ENCODE measurements at places on chromosomes 13 and 19.

DNA sequence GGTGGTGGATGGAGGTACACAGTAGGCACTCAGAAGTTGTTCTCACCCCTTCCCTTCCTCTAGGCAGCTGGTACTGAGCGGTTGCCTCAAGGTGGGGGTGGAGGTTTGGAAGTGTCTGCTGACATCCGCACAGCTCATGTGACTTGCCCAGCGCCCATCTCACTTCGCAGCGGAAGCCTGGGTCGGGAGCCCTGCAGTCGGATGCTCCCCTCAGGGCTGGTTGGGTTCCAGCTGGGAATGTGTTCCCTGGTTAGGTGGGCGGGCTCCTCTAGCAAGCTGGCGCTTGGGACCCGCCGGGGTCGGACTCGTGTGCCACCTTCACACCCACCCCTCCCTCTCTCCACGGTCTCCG is 10.2 kb downstream of the PPP1R37 start:
- DNase-seq: no peak

- no peak for DNase-seq
Observed at GRCh38 chr19:41192574-41193429, at the start of gene CYP2S1. CYP2S1 (plus strand) TSS chr19:41193219; CDS start chr19:41193265, 46 bp downstream.

GRCh38 chr13:83065108-83065507 is 817.2 kb downstream of the SLITRK1 start:
- DNase-seq: no peak

DNA sequence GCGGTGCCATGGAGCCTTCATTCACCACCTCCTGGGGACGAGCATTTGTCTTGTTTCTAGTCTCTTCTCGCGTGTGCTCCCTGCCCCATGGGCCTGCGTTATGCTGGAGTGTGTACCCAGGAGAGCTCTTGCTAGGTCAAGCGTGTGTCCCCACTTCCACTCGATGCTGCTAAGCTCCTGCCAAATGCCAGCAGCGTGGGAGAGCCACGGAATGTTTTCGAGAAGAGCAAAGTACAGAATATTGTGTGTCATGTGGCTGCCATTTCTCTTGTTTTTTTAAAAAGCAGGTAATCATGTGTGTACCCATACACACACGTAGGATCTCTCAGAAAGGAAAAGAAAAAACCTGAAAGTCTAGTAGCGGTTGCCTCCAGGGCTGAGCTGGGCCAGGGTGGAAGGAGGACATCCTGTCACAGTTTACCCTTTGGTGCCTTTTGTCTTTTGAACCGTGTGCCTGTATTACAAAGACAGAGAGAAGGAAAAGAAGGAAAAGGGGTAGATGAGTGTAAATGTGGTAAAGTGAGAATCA is 28.6 kb downstream of the PAK4 start:
- no peak for DNase-seq

GRCh38 chr19:49456326-49456725 is 3.3 kb downstream of the ALDH16A1 start:
- DNase-seq: no peak

- no peak for DNase-seq
Observed at GRCh38 chr13:91946498-91947070, 548.2 kb downstream of the GPC5 start.

DNA sequence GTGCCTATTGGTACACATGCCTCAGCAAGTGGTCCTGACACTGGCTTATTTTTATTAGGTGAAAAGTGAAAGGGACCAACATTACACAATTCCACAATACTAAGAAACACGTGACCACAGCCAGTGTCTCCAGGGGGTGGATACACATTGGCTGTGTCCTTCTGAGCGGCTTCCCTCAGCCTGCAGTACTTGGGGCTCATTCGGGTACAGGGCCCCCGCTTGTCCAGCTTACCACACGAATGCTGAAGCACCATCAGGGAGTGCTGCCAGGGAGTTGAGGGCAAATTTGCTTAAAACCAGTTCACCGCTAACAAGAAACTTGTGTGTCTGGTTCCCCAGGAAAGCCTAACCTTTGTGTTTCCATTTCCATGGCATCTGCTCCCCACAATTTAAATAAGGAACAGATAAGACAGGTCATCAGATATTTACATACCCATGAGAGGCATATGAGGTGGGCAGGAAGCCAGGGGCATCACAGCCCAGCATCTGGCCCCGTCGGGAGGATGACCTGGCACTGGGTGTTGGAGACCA is 23.3 kb downstream of the PBX4 start:
- no peak for DNase-seq

- no peak for DNase-seq
Observed at GRCh38 chr19:42131149-42132029, 857 bp downstream of the POU2F2 start.

Data from stimulated activated CD8-positive, alpha-beta memory T cell treated with anti-CD3 and anti-CD28 coated beads, Interleukin-15, amount 100 ng/mL, for 24 hours (primary cell).